ENCODE measurements at places on chromosomes 2 and 18.

GRCh38 chr2:46848447-46848846, 67.2 kb downstream of the MCFD2 start:
- no peak for DNase-seq

DNA sequence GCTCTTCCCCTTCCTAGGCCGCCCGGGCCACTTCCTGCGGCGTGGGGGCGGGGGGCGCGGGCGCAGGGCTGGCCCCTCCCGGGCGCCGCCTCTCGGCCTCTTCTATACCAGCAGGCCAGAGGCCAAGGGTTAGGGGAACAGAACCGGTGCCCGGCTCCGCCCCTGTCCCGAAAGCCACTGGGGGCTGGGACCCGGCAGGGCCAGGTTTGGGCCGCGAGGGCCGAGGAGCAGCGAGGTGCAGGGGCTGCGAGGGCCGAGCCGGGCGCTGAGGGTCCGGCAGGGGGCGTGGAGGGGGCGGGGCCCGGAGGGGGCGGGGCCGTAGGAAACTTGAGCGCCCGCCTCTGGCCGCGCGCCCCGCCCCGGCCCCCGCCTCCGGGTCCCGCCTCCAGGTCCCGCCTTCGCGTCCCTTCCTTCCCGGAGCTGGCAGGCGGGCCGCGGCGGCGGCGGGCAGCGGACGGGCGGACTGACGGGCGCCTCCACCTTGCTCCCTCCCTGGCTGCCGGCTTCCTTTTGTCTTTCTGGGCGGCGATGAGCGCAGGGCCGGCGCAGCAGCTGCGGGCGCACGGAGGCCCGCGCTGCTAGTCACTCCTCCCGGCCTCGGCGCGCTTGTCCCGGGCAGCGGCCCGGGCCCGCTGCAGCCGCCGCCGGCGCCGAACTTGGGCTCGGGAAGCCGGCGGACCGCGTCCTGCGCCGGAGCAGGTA, at the start of gene HPCAL1:
HPCAL1 (plus strand) TSS at position 426 of the 702 bp plus-strand sequence. CDS start 116,854 bp downstream, outside the sequence.
- DNase-seq, result no peak

GRCh38 chr18:35247412-35248249, 6.8 kb downstream of the ZNF397 start:
- no peak for DNase-seq

DNA sequence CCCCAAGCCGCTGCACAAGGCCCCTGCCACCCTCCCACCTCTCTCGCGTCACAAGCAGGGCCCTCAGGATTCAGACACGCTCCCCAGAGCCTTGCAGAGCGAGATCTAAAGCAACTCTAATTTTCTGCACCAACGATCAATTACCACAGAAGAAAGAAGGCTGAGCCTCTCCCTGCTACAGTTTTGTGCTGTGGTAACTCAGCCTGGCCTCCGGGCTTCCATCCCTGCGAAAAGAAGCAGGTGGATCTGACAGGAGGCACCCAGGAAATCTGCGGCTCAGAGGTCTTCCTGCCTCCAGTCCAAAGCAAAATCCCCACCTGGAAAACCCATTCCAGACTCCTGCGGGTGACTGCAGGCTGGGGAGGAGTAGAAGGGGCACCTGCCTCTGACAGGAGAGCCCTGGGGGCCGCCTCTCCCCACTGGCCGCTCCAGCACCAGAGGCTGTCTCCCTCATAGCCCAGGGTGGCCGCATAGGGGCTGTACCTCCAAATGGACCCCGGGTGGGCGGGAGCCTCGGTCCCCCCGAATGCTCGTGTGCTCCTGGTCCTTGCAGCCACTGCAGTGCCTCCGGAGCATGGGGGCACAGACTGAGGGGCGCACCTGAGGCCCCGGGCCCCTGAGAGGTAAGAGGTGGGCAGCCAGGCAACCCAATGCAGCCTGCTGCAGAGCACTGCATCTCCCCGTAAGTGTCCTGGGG, 31.0 kb downstream of the PXDN start:
- no peak for DNase-seq

- DNase-seq, result peak; percentile 69
These were observed 54.0 kb downstream of the GATA6 start for GRCh38 chr18:22223254-22223964.

DNA sequence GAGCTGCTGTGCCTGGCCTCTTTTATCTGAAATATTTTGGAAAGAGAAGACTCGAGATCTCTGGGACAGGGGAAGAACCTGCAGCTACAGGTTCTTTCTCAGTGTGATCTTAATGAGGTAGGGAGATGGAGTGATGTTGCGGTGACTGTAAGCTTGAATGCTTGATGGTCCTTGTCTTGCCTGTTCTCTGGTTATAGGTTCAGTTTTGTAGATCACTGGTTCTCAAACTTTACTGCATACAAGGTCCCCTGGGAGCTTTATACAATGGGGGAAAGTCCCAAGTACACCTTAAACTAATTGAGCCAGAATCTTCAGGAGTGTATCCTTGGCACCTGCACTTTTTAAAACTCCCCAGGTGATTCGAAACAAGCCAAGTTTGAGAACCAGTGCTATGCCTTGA, 136.7 kb upstream of the CXCR4 start:
- no peak for DNase-seq

DNA sequence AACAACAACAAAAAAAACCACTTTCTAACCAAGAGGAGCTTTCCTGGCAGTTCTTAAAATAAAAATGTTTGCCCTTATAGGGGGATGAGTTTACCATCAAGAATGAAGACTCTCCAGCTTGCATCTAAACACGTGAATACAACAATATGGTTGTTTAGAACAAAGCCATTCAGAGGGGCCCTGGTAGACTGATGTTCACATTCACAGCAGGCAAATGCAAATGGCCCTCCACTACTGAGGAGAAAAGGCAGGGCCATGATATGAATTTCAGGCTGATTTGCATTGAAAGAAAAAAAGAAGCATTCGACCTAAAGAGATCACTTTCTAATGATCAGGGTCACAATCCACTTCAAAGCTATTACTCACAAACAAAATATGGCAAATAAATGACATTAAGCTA, 65.3 kb upstream of the OTOS start:
- DNase-seq, result no peak

- DNase-seq, result no peak
These were observed 118.4 kb upstream of the NOSTRIN start for GRCh38 chr2:168683996-168684395.

DNA sequence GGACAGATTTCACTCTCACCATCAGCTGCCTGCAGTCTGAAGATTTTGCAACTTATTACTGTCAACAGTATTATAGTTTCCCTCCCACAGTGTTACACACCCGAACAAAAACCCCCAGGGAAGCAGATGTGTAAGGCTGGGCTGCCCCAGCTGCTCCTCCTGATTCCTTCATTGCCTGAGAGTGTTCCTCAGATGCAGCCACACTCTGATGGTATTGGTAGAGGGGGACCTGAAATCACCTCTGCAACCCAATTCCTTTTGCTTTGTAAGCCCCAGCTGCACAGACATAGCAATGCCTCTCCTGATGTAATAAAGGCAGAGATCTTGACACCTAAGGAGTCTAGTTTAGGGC, 1529.8 kb downstream of the RPIA start:
- no peak for DNase-seq

DNA sequence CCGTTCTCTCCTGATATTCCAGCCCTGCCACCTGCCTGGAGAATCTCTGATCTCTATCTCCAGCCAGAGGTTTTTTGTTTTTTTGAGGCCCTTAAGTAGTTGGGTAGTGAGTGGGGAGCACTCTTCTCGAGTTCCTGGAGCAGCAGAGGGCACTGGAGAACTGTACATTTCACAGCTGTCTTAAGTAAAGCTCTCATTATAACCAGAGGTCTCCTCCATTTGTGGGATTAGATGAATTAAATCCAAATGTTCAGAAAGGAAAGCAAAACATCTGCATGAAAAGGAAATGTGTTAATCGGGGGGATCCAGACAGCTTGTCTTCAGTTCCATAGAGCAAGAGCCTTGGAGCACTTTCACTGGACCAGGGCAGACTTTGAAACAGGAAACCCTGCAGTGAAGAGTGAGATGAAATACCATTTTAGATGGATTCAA, 32.8 kb downstream of the AOX1 start:
- DNase-seq, result peak; percentile 56

- DNase-seq, result no peak
These were observed 390 bp downstream of the PCARE start for GRCh38 chr2:29073933-29074332.

DNA sequence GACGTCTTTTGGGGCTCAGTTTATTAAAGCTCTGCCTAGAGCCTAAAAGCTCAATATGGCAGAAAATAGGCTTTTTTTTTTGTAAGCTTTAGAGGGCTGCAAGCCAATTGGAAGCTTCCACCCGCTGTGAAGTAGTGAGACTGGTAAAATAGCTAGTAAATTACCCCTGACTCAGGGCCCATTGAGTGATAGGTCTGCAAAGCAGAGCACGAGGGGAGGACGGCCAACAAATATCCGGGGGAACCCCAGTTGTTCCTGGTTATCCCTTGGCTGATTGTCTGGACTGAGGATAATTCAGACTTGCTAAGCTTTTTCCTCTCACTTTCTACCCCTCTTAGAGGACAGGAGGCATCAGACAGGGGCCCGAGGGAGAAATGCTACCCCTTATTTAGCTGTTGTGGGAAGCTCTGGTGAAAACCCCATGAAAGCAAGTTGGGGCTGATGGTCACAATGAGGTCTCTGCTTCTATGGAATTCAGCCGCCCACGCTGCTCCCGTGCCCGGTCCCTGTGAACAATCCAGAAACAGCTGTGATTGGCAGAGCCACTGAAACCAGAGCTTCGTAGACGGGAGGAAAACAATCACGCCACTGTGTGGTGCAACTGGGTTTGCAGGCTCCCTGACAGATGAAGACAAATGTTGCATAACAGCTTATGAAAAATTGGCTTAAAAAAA, 141.9 kb upstream of the LGALSL start:
- peak; percentile 69 for DNase-seq

- DNase-seq, result no peak
These were observed 50.0 kb upstream of the ATG16L1 start for GRCh38 chr2:233201258-233202013.

GRCh38 chr18:26863122-26863879, 2.2 kb downstream of the AQP4 start:
- no peak for DNase-seq

DNA sequence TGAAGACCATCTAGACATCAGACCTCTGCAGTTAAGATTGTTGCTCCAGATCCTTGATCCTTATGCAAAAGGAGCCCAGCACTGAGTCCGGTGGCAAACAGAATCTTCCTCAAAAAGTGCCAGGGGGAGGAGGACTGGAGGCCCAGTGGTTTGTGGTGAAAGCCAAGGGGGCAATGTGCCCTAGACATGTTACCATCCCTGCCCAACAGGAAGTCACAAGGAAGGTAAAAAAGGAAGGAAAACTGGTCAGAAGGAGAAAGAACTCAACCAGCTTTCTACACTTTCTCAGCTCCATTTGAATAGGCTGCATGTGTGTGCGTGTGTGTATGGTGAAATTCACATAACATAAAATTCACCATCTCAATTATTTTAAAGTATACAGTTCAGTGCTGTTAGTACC, 25.0 kb upstream of the KDM3A start:
- no peak for DNase-seq

DNA sequence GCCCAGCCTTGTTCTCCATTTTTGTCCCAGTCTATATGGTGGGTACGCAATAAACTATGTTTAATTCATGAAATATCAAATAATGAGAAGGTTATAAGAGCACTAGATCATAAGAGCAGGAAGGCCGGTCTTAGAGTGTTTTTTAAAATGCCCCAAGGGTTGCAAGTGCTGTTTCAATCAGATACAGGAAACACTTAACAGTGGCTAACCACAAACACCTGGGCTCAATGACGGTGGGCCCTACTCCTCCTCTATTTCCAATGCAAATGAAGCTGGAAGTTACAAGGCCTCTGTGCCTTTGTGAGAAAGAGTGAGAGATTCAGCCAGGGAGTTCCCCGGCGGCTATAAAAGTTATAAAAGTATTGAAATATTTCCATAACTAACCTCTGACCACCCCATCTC, 18.9 kb upstream of the WDR33 start:
- no peak for DNase-seq

GRCh38 chr2:78561876-78562275, 463.6 kb upstream of the REG3G start:
- DNase-seq, result no peak

GRCh38 chr2:206642075-206643025, at the start of gene FAM237A:
FAM237A (plus strand) TSS chr2:206642487; CDS start chr2:206644237, 1,750 bp downstream.
- DNase-seq, result peak; percentile 15

GRCh38 chr18:63505566-63506335, 29.0 kb downstream of the SERPINB5 start:
- DNase-seq, result no peak

- no peak for DNase-seq
These were observed 105.0 kb downstream of the COL6A3 start for GRCh38 chr2:237309011-237309410.

- DNase-seq, result no peak
These were observed 199.6 kb upstream of the MMADHC start for GRCh38 chr2:149787206-149787605.

- DNase-seq, result no peak
These were observed 854.3 kb downstream of the LRRTM4 start for GRCh38 chr2:76667821-76668271.

DNA sequence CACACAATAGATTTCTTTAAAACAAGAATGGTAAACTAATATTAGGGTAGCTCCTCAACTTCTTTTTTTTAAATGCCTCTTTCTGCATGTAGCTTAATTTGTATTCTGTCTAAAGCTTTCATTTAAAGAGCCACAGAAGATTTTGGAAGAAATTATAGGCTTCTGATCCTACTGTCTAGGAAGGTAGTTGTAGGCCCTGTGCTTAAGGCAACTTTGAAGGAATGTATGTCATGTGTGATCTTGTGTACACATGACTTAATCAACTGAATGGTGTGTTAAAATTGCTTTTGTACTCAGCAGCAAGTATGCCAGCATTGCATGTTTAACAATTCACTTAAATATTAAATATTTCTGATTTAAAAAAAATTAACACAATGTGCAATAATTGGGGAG, 51.5 kb upstream of the LYPD6 start:
- DNase-seq, result no peak

DNA sequence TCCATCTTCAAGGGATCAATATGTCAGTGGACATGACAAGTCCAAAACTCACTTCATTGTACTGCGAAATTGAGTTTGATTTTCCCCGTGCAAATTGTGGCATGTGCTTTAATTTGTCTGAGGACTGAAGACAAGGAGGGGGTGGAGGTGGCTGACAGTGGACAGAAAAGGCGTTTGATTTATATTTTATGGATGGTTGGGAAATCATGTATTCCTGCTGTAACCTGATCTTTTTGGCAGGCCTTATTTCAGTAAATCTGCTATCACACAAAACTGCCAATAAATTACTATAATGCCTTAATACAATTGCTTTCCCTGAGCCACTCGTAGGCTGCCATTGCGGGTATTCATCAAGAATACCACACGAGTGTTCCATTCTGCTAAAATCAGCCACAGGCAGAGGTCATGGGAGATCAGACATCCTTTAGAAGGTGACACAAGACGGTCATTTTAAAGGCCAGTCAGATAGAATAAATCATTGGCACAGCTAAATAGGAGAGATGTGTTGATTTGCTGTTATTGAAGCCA, 720.5 kb downstream of the MBD2 start:
- DNase-seq, result no peak
